ENCODE measurements at places on chromosomes 4 and X.

DNA sequence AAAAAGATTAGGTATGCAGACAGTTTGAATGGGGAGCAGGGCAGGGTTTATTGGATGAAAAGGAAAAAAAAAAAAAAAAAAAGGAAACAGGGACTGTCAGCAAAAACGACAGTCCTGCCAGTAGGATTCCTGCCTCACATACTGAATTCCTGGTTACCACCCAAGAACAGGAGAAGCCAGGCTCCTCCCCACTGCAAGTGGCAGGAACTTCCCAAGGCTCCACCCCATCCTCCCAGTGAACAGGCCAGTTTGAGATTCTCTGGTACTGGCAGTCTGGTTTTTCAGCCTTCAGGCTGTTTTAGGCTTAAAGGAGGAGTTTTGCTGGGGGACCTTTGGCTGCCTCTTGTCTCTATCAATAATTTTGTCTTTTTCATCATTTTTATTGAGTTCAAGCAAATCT is 360.0 kb upstream of the CXorf51A start:
- no peak for DNase-seq

GRCh38 chr4:113610537-113610936 is 151.0 kb downstream of the CAMK2D start:
- no peak for DNase-seq

DNA sequence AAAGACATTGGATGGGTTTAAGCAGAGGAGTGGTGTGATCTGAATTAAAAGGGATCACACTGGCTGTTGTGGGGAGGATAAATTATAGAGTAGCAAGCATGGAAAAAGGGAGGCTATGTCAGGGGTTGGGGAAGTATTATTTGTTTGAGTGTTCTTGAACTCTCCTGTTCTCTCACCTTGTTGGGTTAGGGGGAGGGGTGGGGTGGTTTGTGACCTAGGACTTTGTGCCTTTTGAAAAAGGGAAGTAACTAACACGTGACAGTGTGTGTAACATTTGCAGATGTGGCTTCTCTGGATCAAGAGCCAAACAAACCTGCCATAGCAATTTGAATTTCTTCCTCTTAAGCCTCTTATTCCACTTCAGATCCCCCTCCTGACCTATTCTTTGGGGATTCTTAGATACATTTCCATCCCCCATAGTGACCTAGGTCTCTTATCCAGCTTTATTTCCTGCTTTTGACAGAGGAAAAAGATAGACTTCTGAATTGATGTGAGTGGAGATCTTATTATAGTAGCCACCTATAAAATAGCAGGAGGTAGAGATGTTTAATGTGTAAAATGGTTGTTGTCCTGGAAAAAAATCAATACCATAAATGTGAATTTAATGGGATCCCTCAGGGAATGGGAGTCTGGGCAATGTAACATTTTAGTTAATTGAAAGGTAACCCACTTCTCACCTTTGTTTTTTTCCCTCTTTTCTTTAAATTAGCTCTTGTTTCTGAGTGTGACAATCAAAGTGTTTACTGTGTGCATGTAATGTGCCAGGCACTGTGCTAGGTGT is 120.4 kb downstream of the CT47B1 start:
- DNase-seq, result no peak

- no peak for DNase-seq
These were observed 138.2 kb downstream of the GUCY2F start for GRCh38 chrX:109343671-109344070.

GRCh38 chr4:161564230-161564834 is 599.5 kb downstream of the FSTL5 start:
- no peak for DNase-seq

GRCh38 chrX:121014826-121015225 is 29.3 kb upstream of the CT47A1 start:
- DNase-seq, result no peak

DNA sequence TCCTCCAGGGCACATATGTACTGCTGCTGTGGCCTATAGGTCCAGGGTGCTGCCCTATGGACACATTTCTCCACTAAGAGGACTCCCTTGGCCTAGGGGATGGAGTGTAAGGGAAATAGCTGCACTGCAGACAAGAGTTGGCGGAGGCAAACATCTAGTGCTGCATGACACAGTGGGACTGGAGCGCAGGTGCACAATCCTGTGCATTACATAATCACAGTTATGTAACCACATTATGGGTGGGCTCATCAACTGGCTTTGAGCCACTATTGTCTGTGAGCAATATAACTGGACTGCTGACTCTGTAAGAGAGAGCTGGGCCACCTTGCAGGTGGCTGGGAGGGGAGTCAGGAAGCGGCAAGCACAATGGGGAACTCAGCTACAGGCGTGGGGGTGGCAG is 3.2 kb upstream of the TIGD2 start:
- DNase-seq, result no peak

DNA sequence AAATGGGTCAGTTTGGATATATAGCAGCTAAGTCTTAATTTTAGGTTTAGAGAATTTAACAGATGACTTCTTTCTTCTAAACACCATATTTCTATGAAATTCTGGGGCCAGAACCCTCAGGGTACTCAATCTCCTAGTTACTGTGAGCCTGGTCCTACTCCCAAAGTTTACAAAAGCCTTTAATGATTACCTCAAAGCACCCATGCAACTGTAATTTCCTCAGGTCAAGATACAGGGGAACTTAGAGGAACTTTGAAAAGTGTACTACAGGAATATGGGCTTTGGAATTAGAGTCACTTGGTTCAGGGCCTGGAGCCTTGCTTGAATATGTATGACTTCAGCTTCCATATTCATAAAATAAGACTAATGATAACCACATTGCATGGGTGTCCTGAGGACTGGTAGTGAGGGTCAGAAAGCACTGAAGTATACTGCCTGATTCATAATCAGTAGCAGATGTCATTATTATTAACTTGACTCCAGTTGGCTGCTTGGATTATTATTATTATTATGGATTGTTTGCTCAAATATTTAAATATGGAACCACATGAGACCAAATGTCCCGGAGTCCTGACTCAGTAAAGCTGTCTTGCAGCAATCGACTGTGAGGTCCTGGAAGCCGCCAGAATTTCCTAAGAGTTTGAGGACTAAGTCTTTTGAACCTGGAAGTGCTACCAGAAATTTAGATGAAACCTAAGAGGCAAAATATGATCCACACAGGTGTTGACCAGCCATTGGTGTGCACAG is 2.0 kb upstream of the ADH7 start:
- no peak for DNase-seq

GRCh38 chr4:147754037-147754445 is 22.2 kb downstream of the ARHGAP10 start:
- DNase-seq, result no peak

GRCh38 chr4:169682372-169683047 is 62.1 kb downstream of the CLCN3 start:
- no peak for DNase-seq

- DNase-seq, result no peak
These were observed 324.0 kb downstream of the DHRSX start for GRCh38 chrX:2176733-2177132.

- no peak for DNase-seq
These were observed 75.9 kb downstream of the INTS12 start for GRCh38 chr4:105632599-105632998.

DNA sequence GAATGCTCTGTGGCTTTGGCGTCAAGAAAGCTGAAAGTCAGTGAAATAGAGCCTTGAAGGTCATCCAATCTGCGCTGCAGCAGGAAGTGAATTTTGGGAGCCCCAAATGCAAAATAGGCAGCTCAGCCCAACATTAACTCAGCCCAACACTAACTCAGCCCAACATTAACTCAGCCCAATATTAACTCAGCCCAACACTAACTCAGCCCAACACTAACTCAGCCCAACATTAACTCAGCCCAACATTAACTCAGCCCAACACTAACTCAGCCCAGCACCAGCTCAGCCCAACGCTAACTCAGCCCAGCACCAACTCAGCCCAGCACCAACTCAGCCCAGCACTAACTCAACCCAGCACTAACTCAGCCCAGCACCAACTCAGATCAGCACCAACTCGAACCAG is 71.5 kb downstream of the SORBS2 start:
- no peak for DNase-seq

- no peak for DNase-seq
These were observed 4.7 kb upstream of the PCDH18 start for GRCh38 chr4:137536789-137537561.

- no peak for DNase-seq
These were observed 107.2 kb downstream of the GASK1B start for GRCh38 chr4:158065603-158066002.

DNA sequence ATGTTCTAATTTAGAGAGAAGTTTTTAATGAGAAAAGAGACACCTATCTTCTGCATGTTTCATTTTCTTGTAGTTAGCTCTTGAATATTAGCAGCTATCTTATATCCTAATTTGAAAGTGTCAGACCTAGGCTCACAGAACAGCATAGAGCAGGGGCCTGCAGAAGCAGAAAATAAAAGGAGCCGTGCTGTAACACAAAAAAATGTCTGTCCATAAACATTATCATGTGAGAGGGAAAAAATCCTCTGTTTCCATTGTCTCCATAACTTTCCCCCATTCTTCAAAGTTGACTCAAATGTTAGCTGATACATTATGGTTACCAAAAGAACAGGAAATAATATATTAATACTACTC is 329.2 kb upstream of the EPHA5 start:
- no peak for DNase-seq

DNA sequence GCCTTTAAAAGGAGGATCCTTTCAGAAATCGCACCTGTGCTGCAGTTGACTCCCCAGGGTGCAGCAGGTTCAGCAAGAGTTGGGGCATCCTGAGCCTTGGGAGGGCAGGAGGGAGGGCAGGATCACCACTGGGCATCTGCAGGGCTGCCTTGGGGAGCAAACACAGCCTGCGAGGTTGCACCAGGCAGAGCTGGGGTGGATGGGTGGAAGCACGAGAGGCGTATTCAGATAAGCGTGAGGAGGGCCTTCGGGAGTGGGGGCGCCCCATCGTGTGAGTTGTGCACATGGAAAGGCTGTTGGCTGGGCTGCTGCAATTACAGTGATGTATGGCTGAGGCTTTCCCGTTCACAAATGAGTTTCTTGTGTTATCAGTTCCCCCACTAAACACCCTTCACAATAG is 55.5 kb downstream of the PSAPL1 start:
- no peak for DNase-seq

DNA sequence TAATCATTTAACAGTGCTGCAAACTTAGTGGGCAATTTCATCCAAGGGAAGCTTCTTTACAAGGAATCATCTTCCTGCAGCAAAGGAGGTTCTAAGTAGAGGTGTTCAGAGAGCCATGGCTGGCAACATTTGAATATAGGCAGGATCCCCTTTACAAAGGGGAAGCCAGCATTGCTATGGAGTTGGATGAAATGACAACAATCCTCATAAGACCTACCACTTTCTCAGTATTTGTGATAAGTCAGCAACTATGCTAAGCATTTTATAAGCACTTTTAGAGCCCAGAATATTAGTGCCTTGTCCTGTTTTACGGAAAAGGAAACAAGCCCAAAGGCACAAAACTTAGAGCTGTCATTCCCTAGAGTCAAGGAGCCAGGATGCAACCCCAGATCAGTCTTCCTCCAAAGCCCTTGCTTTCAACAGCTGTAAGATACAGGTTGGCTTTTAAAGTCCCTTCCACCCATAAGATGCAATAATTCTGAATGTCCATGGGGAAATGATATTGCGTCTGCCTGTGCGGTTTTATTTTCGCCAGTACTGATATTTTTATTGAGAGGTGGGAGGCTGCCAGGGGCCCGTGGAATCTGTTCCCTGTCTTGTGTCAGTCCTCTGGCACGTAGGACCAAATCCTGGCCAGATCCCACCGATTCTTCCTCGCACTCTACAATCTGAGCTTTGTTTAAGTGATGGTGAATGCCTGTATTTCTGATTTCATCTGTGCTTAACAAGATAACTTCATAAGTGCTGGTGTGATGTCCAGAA is 59.1 kb downstream of the SMIM20 start:
- no peak for DNase-seq

GRCh38 chr4:176641237-176641636 is 151.5 kb downstream of the VEGFC start:
- DNase-seq, result no peak

DNA sequence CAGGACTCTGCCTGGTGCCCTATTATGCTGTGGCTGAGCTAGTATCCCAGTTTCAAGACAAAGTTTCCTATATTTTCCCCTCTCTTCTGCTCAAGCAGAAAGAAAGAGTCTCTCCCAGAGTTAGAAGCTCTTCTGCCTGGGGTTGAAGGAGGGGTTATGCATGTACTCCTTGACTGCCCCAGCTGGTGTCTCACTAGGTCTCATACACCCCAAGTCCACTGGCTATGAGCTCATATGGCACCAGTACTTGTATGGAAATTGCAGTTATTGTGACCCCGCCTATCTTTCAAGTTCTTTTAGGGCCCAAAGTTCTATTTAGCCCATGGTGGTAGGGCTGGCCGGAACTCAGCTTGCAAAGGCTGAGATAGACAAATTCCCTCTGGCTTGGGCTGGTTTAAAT is 131.8 kb downstream of the NBDY start:
- DNase-seq, result no peak

- DNase-seq, result no peak
These were observed 2.7 kb downstream of the ELOVL6 start for GRCh38 chr4:110195561-110196205.

- DNase-seq, result no peak
These were observed 287.3 kb downstream of the STK32B start for GRCh38 chr4:5338531-5338930.

GRCh38 chr4:59341506-59341905 is 1858.6 kb upstream of the ADGRL3 start:
- DNase-seq, result no peak

DNA sequence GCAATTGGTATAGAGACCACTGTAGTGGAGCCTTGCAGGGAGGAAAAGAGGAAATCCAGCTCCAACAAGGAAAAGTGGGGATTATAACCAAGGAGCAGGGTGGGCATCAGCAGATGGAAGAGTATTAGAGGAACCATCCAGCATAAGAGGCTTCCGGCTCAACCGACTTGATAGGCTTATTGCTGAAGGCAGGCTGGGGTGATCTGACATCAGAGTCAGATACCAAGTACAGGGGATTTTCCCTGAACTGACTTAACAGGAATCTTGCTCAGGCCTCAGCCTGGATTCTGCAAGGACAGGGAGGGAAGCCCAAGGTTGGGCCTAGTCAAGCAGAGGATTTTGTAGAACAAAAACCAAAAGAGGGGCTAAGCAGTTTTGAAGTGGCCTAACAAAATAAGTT is 129.6 kb downstream of the DCLK2 start:
- DNase-seq, result no peak

DNA sequence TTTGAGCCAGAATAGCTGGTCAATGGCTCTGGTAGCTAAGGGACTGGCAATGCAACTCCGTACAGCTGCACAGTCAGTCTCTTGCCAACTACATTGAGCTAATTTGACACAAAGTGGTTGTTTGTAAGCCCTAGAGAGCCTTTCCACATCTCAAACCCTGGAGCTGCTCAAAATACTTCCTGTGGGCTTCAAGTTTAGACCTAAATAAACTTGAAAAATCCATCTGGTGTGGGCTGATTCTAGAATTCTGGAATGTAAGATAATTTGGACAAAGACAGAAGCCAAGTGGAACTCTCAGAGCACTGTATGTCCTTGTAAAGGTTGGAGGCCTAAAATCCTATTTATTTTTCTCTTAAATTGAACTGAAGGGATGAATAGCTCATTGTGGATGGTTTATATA is 380.8 kb downstream of the SPRY1 start:
- no peak for DNase-seq

DNA sequence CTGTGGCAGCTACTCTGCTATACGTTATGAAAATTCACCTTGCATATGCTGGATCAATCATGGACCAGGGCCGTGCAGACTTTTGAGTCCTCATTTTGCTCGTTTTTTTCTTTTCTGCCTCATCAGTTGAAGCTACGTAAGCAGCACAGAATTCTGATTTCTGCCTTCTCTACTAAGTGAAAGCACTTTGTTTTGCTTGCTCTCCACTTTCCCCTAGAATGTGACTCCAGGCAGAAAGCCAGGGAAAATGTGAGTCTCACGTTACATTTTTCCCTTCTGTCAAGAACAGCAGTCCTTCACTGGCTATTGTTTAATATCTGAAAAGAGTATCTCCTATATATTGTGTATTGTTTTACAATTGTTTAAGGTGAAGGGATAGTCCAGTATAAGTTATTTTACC is 1840.1 kb downstream of the PCDH7 start:
- no peak for DNase-seq

Measured in NCI-H187 treated with DMSO at 0.1 percent for 48 hours (cell line).